Activated CD8-positive, alpha-beta memory T cell treated with anti-CD3 and anti-CD28 coated beads, Interleukin-2, amount 10 ng/mL, durations not matched to agents 7 days and 5 days (primary cell): ENCODE measurements at places on chromosomes 1 and 21.

GRCh38 chr21:46437096-46437498, 21.6 kb upstream of the DIP2A start:
- H3K4me3 ChIP-seq, result no peak overlapping the region
- no peak for DNase-seq
- H3K27me3 ChIP-seq, result no peaks in the 10 kb centered on the region
- peaks cover 11% of the 10 kb centered on the region for H3K4me1 ChIP-seq
- peaks cover 51% of the 10 kb centered on the region for H3K36me3 ChIP-seq
- peak overlapping the region; percentile 76 for H3K27ac ChIP-seq

DNA sequence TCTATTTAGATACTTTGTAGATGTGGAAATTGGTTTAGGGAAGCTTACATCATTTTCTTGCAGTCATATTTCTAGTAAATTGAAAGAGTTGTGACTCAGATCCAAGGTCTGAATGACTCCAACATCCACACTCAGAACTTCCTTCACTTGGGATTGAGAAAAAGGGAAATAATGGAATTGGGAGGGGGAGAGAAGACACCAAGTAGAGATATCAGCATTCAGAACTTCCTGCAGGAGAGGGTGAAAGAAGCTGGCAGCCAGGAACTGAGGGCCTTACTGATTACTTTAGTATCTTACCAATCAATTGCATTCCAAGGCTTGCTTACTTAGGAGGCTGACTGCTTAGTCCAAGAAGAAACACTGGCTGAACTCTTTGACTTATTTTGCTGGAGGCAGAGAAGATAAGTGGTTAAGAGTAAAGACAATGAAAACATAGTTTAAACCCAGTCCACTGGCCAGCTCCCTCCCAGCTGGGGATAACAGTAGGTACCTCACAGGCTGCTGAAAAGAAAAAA, 21.7 kb downstream of the APP start:
- no peaks in the 10 kb centered on the region for H3K36me3 ChIP-seq
- no peaks in the 10 kb centered on the region for H3K27me3 ChIP-seq
- DNase-seq, result no peak
- H3K27ac ChIP-seq, result no peak overlapping the region

DNA sequence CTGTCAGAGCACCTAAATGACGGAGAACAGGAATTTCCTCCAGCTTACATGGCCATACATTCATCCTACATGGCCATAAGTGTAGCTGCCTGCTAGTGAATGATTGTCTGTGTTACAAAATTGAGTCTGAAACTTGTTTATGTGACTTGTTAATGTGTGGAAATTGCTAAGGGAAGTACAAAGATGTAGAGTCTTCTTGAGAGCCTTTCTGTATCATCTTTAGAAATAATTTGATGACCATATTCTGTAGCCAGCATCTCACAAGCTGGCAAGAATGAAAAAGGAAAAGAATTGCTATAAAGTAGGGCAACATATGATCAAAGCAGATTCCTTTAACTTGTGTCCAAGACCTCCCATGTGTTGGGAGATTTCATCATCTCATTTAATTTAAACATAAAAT, 339.2 kb upstream of the LRRC7 start:
- H3K4me1 ChIP-seq, result no peaks in the 10 kb centered on the region
- H3K27ac ChIP-seq, result no peak overlapping the region
- H3K36me3 ChIP-seq, result no peaks in the 10 kb centered on the region
- no peak for DNase-seq
- no peak overlapping the region for H3K4me3 ChIP-seq

DNA sequence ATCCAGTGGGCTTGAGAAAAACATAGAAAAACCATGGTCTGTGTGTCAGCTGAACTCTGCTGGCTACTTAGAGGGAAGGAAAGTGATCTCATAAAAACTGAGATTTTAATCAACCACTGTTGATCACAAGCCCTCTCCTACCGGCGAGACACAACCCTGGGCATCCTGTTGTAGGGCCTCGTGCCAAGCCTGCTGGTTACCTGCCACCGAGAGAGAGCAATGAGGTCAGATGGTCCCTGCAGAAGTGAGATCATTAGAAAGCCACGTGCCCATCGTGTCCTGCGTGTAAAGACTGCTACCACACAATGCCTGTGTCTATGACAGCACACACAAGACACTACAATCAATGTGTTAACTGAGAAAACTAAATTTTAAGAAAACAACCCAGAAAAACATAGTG, 41.7 kb upstream of the GPR153 start:
- no peak for DNase-seq
- peaks cover 13% of the 10 kb centered on the region for H3K36me3 ChIP-seq
- no peaks in the 10 kb centered on the region for H3K4me1 ChIP-seq
- no peak overlapping the region for H3K4me3 ChIP-seq
- H3K27me3 ChIP-seq, result no peaks in the 10 kb centered on the region

DNA sequence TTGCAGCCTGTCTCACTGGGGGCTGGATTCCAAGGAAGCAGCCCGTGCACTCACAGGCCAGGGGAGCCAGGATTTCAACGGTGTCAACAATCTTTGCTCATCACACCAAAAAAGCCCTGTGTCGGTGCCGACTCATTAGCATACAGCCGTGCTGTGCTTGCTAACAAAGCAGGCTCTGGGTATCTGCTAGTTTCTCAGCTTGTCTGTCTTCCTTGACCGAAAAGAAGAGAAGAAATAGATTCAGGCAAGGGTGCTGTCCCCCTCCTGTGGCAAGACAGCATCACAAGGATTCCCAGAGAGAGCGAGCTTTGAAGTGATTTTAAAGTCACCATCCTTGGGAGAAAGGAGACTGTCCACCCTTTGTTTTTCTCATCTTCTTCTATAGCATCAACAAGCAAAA, 214.7 kb downstream of the SDCCAG8 start:
- H3K4me3 ChIP-seq, result no peak overlapping the region
- no peaks in the 10 kb centered on the region for H3K27me3 ChIP-seq
- DNase-seq, result no peak
- no peak overlapping the region for H3K27ac ChIP-seq
- peaks cover 3% of the 10 kb centered on the region for H3K36me3 ChIP-seq

GRCh38 chr1:206816390-206817287, 44.3 kb upstream of the IL10 start:
- H3K27me3 ChIP-seq, result no peaks in the 10 kb centered on the region
- H3K27ac ChIP-seq, result peak overlapping the region; percentile 88
- H3K4me3 ChIP-seq, result peak overlapping the region; percentile 57
- H3K4me1 ChIP-seq, result peaks cover 39% of the 10 kb centered on the region
- H3K36me3 ChIP-seq, result peaks cover 29% of the 10 kb centered on the region

DNA sequence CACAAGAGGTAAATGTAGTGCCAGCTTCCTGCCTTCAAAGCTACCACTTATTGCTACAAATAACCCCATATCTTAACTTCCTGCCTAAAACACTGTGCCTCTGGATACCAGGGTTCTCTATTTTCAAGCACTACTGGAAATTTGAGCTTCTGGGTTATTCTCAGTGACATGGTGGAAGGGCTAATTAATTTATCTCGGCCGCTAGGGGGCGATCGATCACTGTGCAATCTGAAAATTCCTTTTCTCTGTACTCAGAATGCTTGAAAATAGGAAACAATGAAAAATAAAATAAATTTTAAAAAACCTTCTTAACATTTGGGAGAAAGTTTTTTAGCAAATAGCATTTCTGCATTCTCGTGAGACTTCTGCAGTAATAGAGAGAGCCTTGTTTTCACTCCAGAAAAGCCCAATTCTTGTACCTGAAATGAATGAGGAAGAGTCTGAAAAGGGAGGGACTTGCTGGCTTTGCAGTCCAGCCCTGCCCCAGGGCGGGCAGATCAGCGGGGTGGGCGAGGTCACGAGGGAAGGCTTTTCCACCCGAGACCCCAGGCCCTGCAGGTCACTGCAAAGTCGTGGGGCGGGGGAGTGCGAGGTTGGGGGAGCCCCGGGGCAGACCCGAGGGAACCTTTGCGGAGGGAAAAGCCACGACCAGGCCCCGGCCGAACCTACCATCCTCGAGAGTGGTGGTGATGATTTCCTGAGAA, 276.7 kb downstream of the PCP4 start:
- no peak overlapping the region for H3K4me3 ChIP-seq
- H3K4me1 ChIP-seq, result no peaks in the 10 kb centered on the region
- H3K27me3 ChIP-seq, result no peaks in the 10 kb centered on the region
- DNase-seq, result peak; percentile 43
- H3K27ac ChIP-seq, result no peak overlapping the region
- no peaks in the 10 kb centered on the region for H3K36me3 ChIP-seq

DNA sequence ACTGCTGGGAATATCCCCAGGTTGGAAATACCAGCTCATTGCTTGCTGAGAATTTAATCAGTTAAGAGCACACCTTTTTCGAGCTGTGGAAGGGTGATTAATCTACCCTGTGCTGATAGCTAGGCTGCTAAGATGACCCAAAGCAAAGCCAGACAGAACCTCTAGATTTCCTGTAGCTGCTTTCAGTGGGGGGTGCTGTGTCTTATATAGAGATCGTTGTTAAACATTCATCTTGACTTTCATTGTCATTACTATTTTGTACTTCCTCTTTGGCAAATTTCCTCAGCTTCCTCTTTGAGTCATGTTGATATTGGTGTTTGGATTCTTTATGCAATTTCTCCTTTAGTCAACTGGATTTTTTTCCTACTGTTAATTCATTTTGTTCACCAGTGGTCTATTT, 155.3 kb downstream of the DISC1 start:
- H3K27me3 ChIP-seq, result no peaks in the 10 kb centered on the region
- no peak overlapping the region for H3K4me3 ChIP-seq
- no peaks in the 10 kb centered on the region for H3K36me3 ChIP-seq
- DNase-seq, result no peak

DNA sequence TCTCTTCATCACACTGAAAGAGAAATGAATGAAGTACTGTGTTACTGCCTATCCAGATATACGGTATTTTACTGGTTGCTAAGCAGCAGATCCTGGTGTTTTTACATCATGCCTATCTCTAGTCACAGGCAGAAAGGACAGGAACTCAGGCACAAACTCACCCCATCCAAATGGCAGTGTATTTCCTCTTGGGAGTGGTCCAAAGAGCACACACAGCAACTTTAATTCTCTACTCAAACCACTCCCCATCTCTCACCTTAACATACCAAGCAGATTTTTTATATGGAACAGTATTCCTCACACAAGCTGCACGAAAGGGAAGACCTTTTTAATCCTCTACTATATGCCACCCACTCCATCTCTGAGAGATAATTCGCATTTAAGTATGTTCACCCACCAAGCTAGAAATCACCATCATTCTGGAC, 27.3 kb downstream of the EIF4G3 start:
- no peak overlapping the region for H3K4me3 ChIP-seq
- peak overlapping the region; percentile 25 for H3K27ac ChIP-seq
- no peaks in the 10 kb centered on the region for H3K4me1 ChIP-seq

- no peak overlapping the region for H3K27ac ChIP-seq
- DNase-seq, result no peak
- no peak overlapping the region for H3K4me3 ChIP-seq
- no peaks in the 10 kb centered on the region for H3K27me3 ChIP-seq
Observed at GRCh38 chr1:84083307-84083706, 60.8 kb upstream of the PRKACB start.

DNA sequence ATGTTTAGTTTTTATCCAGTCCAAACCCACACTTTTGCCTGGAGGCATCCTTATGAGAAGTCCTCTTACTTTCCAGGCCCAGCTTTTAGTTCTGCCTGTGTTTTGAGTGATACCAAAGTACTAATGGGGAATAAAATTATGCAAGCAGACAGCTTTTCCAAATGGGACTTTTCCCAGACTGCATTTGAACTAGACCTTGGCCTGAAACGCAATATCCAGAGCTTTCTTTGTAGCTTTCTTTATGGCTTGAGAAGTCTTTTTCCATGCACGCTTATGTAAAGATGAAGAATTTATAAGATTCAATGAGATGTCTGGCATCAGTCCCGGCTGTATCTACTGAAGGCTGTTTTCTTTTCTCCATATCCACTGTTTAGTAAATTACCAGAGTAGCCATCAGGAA, 236.6 kb upstream of the RAB4A start:
- no peak for DNase-seq
- H3K36me3 ChIP-seq, result peaks cover 6% of the 10 kb centered on the region
- no peak overlapping the region for H3K27ac ChIP-seq
- H3K4me1 ChIP-seq, result peaks cover 45% of the 10 kb centered on the region

DNA sequence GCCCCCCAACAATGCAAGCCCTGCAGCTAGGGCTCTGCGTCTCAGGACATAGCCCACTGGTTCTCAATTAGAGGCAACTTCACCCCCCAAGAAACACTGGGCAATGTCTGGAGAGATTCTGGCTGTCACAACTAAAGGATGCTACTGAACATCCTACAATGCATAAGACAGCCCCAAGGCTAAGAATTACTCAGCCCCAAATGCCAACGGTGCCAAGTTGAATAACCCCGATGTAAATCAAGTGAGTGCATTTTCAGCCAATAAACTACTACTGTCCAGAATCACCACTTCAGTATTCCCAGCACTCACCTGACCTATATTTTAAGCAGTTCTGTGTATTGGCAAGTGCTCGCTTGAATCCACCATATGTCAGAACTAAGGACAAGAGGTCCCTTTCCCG, 6.9 kb downstream of the RIPK4 start:
- no peak overlapping the region for H3K27ac ChIP-seq
- no peak overlapping the region for H3K4me3 ChIP-seq
- H3K4me1 ChIP-seq, result peaks cover 3% of the 10 kb centered on the region
- H3K36me3 ChIP-seq, result no peaks in the 10 kb centered on the region

GRCh38 chr1:44314452-44314851, 40.6 kb downstream of the ERI3 start:
- H3K4me1 ChIP-seq, result peaks cover 14% of the 10 kb centered on the region
- no peak overlapping the region for H3K27ac ChIP-seq
- no peaks in the 10 kb centered on the region for H3K27me3 ChIP-seq
- no peak for DNase-seq
- H3K36me3 ChIP-seq, result peaks cover 7% of the 10 kb centered on the region

GRCh38 chr1:179036844-179037465, 11.3 kb downstream of the FAM20B start:
- H3K4me3 ChIP-seq, result peak overlapping the region; percentile 5
- H3K27ac ChIP-seq, result peak overlapping the region; percentile 12
- H3K4me1 ChIP-seq, result peaks cover 59% of the 10 kb centered on the region
- H3K27me3 ChIP-seq, result no peaks in the 10 kb centered on the region

DNA sequence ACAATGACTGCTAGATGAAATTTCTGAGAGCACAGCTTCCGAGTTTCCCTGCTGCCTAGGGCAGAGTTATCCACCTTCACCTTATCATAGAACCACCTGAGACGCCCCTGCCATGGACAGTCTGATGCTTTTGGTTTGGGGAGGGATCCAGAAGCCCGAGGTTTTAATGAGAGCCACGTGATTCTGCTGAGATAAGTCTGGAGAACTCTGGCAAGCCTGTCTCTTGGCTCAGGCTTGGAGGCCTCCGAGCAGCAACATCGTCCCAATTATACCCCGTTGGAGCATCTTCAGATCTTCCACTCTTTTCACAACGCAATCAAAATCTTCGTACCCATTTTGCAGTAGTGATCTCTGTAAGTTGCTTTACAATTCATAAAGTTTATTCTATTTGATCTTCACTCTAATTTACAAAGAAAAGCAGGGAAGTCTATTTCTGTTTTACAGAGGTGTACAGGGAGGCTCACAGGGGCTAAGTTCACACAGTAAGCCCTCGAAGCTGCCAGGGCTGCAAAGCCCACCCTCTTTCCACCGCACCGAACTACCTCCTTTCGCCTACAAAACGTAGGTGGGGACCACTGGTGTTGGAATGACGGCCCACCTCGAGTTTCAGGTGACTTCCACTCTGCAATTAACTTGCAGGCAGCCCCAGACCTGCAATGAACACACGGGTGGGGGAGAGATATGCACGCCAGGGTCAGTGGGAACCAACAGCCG, 513 bp upstream of the HHAT start:
- peak overlapping the region; percentile 68 for H3K27ac ChIP-seq
- DNase-seq, result no peak
- peaks cover 37% of the 10 kb centered on the region for H3K27me3 ChIP-seq

- no peaks in the 10 kb centered on the region for H3K36me3 ChIP-seq
- no peak for DNase-seq
- H3K4me1 ChIP-seq, result peaks cover 12% of the 10 kb centered on the region
- H3K4me3 ChIP-seq, result no peak overlapping the region
- peaks cover 7% of the 10 kb centered on the region for H3K27me3 ChIP-seq
- H3K27ac ChIP-seq, result no peak overlapping the region
Observed at GRCh38 chr1:5742032-5742431, 250.2 kb downstream of the NPHP4 start.
